Stimulated activated CD4-positive, alpha-beta T cell treated with anti-CD3 and anti-CD28 coated beads, Interleukin-4, amount 100 ng/mL, for 24 hours (primary cell): ENCODE measurements at places on chromosomes 2 and 18.

DNA sequence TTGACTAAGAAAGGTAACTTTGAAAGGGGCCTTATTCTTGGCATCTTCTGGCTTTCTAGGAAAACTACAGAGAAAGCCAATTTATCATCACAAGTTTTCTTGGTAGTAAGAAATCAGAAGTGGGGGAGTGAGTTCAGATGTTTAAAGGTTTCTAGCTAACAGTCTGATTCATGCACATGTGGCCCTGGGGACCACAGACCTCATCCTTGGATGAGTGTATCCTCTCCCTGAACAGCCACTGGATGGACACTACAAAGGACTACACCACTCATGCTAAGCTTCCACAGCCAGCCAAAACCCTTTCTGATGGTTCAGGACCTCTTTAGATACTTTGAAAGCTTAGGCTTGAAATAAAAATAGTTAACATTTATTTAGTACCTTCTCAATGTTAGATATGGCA lies 218.3 kb upstream of the STK17B start:
- no peak for DNase-seq

DNA sequence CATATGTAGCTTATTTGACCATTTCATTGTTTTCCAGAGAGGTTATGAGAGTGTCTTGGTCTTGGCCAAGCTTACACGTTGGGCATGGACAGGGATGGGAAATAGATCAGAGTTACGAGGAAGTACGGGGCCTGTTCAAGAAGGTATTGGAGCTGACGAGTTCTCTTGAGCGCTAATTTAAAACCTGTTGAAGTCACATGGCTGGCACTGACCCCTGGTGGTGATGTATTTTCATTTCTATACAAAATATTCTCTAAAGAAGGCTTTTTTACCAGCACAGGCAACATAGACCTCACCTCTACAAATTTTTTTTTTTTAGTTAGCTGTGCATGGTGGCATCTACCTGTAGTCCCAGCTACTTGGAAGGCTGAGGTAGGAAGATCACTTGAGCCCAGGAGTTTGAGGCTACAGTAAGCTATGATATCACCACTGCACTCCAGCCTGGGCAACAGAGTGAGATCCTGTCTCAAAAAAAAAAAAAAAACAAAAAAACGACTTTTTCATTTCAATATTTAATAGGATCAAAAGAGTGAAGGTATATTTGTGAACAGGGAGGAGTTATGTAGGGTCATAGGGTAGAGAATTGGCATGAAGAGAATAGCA lies 19.6 kb downstream of the UGP2 start:
- peak; percentile 65 for DNase-seq

DNA sequence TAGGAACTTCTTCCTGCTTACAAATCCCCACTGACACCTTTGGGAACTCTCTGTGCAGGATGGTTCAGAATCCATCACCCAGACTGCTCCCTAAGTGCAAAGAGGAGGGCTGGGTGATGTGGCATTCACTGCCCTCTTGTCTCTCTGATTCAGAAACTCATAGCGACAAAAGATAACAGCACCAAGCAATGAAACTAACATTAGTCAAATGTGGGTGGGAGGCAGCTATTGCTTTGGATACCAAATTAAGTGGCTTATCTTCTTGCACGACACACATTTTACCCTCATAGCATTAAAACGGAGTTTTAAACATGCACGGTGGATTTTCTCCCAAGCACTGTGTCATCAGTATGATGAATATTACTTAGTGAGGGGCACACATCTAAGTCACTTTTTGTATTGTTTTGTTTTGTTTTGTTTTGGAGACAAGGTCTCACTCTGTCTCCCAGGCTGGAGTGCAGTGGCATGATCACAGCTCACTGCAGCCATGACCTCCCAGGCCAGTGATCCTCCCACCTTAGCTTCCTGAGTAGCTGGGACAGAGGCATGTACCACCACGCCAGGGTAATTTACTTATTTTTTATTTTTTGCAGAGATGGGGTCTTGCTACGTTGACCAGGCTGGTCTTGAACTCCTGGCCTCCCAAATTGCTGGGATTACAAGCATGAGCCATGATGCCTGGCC lies 40.9 kb upstream of the NEB start:
- no peak for DNase-seq

GRCh38 chr18:63022429-63023022 lies 297.0 kb downstream of the BCL2 start:
- DNase-seq, result no peak

DNA sequence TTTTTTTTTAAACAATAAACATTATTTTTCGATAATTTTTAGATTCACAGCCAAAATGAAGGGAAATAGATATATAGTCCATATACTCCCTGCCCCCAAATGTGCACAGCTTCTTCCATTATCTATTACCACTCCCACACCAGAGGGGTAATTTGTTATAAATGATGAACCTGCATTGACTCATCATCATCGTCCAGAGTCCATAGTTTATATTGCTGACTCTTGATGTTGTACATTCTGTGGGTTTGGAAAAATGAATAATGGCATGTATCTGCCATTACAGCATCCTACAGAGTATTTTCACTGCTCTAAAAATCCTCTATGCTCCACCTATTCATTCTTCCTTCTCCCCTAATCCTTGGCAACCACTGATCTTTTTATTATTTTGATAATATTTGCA lies 121.5 kb downstream of the LTBP1 start:
- DNase-seq, result no peak

DNA sequence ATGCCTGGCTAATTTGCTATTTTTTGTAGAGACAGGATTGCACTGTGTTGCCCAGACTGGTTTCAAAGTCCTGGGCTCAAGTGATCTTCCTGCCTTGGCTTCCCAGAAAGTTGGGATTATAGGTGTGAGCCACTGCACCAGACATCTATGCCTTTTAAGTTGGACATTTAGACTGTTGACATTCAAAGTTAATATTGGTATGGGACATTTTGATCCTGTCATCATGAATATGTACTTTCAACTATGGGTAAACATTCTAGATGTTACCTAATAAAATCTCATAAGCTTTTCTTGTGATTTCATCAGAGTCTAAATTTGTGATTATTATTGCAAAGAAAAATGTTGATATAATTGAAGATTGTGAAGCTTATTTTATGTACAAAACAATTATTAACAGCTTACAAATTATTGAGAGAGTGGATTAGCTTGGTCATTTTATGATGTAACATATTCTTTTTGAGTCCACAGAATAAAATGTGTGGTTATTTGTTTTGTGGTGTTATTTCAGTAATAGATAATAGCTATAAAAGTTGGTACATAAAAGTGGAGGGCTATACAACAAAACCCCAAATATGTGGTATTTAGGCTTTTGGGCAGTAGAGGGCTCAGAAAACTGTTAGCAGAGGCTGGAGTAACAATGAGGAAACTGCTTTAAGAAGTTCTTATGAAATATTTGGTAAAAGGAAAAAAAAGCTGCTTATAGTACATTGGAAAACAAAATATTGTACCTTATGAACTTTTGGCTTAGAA lies 41.4 kb downstream of the STARD6 start:
- DNase-seq, result no peak

DNA sequence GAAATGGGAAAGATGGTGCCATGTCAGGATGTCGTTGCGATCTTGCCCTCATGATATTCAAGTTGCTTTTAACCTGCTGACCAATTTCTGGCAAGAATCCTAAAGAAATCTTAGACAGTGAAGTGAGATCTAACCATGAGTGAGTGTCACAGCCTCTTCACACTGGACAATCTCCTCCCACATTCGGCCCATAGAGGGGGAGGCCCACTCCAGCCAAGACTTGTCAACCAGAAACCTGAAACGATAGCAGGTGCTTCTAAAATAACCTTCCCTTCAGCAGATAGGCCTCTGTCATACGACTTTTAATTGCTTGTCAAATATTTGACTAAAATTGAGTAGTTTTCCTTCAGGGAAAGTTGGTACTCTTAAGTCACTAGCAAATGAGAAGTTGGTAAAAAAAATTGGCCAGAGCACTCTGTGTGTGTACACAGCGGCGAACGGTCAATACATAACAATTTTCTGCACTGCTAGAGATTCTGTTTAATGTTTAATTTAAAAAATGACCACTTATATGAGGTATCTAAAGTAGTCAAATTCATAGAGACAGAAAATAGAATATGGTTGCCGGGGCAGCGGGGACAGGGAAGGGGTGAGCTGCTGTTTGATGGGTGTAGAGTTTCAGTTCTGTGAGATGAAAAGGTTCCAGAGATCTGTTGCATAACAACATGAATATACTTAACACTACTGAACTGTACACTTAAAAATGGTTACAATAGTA lies 110.2 kb downstream of the VAPA start:
- no peak for DNase-seq

GRCh38 chr18:8607776-8608742 lies 1.2 kb upstream of the RAB12 start:
- no peak for DNase-seq

- DNase-seq, result no peak
Measured at GRCh38 chr2:238484522-238485452, 58.1 kb downstream of the ASB1 start.

- DNase-seq, result peak; percentile 81
Measured at GRCh38 chr2:68121873-68122679, 35.6 kb upstream of the PNO1 start.

GRCh38 chr2:159753797-159754196 lies 41.5 kb downstream of the MARCHF7 start:
- DNase-seq, result no peak

DNA sequence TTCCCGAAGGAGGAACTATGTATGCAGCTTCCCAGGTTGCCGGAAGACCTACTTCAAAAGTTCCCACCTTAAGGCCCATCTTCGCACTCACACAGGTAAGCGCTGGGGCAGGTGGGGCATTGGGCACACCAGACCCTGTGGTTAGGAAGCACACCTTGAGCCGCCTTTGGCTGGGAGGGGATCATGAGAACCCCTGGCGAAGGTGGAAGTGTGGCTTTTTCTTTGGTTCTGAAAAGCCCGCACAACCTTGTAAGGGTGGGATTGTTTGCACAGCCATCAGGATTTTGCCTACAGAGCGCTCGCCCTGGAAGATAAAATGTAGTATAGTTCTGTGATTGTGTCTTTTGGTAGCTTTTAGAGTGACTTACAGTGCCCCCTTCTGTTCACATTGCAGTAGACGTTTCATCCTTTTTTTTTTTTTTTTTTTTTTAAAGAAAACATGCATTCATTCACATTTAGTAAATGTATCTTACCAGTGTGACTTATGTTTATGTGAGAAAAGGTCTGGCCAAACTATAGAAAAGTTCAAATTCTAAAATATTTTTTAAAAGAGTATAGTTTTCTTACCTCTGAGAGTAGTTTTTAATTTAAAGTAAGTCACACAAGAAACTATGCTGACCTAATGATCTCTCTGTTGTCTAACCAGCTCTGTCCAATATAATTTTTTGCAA lies 5.3 kb downstream of the KLF11 start:
- no peak for DNase-seq

DNA sequence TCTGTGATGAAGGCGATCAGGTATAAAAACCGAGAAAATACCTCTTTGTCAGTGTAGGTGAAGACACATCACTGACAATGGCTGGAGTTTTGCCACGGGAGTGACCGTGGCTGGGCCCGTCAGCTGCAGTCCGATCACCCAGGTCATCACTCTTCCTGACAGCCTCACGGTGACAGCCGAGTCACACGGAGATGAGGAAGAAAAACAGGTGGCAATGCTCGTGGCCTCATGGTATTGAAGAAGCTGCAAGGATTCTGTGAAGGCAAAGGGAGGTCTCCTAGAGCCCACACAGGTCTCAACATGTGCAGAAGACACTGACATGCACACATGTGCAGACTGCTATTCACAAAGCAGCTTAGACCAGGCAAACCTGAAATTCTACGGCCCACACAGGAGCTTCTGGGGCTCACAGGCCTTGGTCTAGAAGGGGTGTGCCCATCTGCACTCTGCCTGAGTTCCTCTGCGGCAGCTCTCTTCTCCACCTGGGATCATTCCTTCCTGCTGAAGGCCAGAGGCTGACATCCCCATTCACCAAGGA lies 7.4 kb downstream of the COPS9 start:
- no peak for DNase-seq

GRCh38 chr2:57370882-57371585 lies 675.6 kb upstream of the VRK2 start:
- no peak for DNase-seq

DNA sequence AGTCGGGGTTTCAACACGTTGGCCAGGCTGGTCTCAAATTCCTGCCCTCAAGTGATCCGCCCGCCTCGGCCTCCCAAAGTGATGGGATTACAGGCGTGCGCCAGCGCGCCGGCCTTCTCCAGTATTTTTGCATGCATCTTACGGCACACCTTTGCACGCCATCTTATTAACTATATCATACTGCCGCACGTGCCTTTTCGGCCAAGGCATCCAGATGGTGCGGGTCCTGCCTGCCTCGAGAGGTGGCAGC lies 765 bp upstream of the ING5 start:
- DNase-seq, result no peak

DNA sequence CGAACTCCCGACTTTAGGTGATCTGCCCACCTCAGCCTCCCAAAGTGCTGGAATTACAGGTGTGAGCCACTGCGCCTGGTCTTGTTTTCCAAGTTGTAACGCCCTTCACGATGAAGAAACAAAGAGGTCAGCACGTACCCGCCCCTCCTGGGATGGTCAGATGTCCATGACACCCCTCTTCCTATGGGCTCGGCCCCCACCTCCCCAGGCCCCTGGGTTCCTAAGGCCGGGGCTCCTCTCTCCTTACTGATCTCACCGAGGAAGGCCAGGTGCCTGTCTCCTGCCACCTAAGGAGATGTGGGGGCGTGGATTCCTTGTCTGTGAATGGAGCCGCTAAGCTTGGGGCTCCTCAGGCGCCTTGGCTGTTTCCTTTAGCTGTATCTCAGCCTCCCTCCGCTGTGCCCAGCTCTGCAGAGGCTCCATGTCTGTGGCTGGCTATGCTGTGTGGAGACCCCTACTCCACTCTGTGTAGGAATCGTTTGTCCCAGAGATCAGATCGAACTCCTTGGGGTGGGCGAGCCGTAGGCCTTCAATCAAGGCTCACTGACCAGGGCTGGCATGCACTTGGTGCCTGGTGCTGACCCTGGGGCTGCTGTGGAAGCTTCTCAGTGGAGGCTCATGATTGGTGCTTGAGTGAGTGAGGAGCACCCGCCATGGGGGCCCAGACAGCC lies 8.8 kb downstream of the COLEC11 start:
- no peak for DNase-seq

DNA sequence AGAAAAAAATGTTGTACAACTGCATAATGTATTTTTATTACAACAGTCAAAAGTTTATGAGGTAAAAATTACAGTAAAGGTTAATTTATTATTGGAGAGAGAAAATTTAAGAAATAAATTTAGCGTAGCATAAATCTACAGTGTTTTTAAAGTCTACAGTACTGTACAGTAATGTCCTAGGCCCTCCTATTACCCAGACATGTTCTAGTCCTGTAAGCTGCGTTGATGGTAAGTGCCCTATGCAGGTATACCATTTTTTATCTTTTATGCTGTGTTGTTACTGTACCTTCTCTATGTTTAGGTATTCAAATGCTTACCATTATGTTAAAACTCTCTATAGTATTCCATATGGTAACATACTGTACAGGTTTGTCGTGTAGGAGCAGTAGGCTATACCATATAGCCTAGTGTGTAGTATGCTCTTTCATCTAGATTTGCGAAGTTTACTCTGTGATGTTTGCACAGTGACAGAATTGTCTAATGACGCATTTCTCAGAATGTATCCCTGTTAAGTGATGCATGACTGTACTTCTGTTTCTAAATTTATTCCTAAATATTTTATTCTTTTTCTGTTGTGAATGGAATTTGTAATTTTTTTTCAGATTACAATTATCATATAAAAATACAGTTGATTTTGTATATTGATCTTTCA lies 24.5 kb downstream of the ABI2 start:
- DNase-seq, result no peak
